ENCODE measurements at places on chromosomes 1 and 21.

GRCh38 chr1:4298361-4299083 is 355.9 kb upstream of the AJAP1 start:
- no peak for DNase-seq

DNA sequence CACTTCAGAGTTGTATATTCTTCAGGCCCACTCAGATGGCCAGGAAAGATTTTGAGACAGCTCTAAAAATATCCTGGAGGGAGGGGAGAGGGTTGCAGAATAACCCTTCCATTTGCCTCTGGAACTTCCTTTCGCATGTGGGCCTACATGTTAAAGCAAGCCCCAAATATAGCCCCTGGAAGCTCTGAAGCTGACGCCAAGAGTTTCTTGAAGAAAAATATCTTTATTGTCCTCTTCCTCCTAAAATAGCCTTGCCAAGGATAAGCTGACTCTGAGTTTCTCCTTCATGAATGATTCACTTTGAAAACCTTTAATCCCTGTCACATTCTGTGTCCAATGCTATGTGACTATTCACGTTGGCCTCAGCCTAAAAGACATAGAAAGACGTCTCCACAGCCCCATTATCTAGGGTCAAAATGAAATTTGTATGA is 6.4 kb downstream of the C1orf116 start:
- DNase-seq: no peak

GRCh38 chr1:24391882-24392603 is 21.5 kb downstream of the STPG1 start:
- no peak for DNase-seq

DNA sequence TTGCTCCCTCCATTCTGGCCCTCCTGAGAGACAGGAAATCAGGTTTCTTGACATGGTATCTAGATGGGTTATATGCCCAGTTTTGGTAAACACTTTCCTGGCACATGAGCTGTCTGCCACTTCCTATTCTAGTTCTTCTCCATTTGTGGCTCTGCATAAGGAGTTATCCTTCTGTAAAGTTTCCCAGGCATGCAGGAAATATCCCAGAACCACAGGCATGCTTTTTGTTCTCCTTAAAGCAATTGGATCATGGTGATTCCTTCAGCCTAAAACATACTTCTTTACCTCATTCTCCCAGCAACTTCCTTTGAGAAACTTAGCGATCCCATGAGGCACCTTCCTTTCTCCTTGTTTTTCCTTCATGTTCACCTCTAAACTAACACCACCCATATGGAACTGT is 199.8 kb downstream of the CRB1 start:
- DNase-seq: no peak

DNA sequence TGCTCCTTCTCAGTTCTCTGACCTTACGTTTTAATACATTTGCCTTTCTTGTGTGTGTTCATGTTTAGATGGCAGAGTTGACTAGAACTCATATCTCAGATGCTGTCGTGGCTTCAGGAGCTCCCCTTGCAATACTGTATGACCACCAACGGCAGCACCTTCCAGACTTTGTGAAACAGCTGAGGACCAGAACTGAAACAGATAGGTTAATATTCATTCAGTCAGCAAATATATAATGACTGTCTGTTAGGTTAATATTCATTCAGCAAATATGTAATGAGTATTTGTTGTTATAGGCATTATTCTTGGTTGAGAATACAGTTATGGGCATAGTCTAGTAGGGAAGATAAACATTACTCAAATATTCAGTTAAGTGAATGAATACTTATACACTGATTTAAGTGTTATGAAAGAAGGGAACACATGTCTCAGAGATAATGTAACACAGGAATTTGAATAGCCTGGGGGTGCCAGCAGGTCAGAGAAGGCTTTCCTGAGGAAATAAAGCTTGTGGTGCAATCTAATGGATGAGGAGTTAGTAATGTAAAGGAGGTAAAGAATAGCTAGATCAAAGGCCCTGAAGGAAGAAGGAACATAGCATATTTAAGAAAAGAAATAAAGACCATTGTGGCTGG is 88.5 kb downstream of the CEP350 start:
- no peak for DNase-seq

DNA sequence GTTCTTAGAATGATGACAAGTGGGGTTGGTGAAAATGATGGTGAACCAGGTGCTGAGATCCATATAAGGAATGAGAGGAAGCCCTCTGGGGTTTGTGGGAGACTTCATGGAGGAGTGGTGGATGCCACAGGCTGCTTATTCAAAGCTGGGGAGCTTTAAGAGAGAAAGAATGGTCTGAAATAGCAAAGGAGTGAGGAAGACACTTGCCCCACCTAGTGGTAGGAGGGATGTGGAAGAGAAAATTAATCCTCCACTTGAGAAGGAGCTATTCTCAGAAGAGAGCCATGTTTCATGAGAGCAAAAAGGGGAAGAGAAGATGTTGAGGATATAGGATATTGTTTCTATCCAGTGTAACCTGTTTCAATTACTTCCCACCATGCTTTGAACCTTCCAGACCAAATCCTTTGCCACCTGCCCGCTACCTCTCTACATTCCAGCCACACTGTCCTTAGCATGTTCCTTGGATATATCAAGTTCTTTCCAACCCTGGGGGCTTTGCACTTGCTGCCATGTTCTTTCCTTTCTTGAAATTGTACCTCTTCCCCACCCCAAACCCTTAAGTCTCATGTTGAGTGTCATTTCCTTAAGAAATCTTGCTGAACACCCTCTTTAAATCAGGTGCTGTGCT is 19.6 kb upstream of the ZNF648 start:
- no peak for DNase-seq

- DNase-seq: no peak
Observed at GRCh38 chr21:46454634-46455390, 3.9 kb upstream of the DIP2A start.

DNA sequence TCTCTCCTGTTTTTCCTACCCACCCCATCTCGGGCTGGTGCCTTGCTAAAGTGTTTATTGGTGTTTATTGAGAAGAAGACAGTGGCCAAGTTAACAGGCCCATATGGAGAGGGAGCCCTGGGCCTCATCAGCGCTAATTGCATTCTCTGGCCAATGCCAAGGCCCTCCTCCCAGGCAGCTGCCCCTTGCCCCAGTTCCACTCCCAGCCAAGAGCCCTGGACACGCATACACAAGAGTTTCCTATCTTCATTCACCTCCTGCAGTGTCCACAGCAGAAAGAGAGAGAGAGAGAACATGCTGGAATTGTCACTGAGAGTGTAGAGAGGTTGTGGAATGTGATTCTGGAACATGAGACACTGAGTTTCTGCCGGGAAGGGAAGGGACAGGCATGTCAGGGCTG is 25.4 kb upstream of the VWA5B1 start:
- DNase-seq: no peak

GRCh38 chr1:213858581-213858980 is 129.2 kb upstream of the PROX1 start:
- no peak for DNase-seq

- no peak for DNase-seq
Observed at GRCh38 chr1:32111789-32112188, 3.9 kb downstream of the KPNA6 start.

DNA sequence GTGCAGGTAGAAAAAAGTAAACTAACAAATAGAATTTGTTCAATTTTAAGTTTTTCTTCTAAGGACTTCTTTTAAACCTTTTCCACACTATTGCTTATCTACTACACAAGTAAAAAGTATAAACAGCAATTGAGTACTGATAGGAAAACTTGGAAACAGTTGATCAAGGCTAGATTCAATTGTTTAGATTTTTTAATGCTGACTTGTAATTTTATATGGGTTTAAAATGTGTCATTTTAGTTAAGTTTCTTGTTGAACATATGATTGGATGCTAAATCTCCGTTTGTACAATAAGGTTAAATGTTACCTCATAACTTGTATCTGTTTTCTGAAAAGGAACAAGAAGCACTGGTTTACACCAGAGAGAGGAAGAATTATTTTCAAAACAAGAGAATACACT is 5.5 kb downstream of the SASS6 start:
- no peak for DNase-seq

DNA sequence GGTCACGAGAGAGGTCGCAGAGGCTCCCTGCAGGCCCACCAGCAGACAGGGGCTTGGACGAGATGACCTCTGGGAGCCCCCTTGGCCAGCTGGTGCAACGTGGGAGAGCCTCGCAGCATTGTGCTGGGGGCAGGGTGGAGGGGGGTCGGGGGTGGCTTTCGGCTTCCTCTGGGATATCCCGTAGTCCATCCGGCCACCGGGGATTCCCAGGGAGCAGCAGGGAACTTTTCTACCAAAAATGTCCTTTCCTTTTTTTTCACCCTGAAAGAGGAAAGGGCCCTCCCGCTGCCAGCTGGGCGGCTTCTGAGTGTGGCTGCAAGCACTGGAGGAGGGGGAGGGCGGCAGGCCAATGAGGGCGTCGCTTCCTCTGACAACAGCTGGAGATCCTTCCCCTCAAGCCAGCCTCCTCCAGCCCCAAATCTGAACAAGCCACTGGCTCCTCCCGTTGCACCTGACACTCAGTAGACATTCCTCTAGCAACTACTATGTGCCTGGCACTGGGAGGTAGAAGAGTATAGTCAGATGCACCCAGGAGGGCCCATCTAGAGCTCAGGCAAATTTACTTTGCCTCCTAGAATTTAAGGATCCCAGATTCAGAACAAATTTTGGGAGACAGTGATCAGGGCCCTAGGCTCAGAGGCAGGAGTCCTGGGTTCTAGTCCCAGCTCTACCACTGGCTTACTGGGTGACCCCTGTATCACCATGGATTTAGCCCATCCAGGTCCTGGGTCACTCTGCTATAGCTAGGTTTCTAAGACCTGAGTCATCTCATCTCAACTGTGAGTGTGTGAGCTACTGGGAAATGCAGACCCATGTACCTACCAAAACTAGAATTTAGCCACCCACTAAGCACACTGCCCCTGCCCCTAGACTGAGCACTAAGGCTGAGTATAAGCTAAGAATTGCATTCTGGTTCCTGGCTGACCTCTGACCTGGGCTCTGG is 2.7 kb downstream of the MOB3C start:
- no peak for DNase-seq

All from stimulated activated CD4-positive, alpha-beta T cell treated with anti-CD3 and anti-CD28 coated beads, Interleukin-1b, Interleukin-23, amount 100 ng/mL, for 1 hour (primary cell).